Erythroblast (primary cell): ENCODE measurements at places on chromosomes 4 and X.
A peak's percentile ranks its signal among the peaks of the same experiment; 100 is the strongest.

DNA sequence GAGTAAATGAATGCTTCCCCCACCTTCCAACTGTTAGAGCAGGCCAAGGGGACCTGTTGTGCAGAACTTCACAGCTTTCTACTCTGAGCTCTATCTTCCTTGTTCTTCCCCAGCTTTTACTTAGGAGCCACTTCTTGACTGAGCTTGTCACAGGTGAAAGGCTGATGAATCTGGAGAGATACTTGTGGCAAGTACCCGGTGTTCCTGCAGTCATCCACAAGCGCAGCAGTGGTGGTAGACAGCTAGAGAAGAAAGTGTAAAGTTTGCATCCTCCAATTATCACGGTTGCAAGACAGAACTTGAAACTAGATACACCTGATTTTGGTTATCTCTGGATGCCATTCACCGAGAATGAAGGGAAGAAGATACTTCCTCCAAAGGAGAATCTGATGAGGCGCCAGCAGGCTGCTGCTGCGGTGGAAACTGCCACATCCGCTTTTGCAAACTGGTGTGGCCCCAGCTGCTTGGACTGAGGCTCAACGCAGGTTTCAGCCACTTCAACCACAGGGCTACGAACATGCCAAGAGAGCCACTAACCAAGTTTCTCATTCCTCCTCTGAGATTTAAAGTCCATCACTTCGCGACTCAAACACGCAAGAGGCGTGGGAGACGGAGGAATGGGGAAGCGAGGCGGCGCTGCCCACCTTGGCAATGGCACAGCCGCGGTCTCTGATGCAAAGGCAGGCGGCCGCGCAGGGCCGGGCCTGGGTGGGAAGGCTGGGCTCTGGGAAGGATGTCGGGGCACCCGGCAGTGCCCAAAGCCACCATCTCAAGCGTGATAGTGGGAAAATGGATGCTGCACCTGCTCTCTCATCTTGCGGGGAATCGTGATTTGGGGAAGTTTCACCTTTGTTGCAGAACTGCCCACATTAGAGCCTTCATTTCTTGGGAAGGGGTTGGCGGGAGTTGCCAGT is 1.3 kb upstream of the FHIP1A start:
- DNase-seq: no peak

DNA sequence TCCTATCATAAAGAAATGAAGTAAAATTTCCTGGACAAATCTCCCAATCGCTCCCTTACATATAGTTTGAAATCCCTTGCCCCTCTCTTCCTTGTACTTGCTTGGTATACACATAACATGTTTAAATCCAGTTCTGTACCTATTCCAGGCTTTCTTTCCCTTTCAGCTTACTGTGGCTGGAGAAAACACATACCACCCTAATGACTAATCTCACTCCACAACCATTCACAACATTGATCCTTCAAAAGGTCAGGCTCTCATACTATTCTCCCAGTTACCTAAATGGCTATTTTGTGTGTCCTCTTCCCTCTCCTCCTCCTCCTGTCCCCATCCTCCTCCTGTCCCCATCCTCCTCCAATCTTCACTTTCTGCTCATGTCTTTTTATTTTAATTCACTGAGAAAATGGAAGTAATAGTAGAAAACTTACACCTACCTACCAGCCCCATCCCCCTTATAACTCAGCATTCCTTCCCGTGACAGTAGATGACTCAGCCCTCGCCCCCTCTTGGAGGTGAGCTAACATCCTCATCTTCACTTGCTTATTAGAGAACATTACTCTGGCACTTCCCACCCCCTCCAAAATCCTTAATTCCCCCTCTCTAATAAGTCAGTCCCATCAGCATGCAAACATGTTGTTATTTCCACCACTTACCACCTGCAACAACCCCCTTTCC is 77.5 kb downstream of the IL15 start:
- no peak for DNase-seq

GRCh38 chr4:184246426-184246825 is 28.8 kb upstream of the ENPP6 start:
- no peak for DNase-seq

DNA sequence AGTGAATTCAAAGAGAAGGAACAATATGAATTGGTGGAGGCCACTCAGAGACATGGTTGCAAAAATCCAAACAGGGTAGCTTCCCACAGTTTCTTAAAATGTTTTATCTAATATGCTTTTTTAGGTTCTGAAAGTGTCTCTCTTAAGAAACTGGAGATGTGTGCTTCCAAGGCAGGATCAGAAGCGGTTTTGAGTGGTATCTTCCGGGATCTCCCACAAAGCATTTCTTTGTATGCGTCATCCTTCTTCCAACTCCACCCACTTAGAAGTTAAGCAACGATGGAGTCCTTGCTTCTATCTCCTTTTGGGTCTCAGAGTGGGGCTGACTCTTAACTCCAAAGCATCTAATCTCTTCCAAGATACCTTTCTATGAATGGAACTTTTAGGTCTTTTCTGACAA is 196.7 kb downstream of the MID1 start:
- DNase-seq: no peak

DNA sequence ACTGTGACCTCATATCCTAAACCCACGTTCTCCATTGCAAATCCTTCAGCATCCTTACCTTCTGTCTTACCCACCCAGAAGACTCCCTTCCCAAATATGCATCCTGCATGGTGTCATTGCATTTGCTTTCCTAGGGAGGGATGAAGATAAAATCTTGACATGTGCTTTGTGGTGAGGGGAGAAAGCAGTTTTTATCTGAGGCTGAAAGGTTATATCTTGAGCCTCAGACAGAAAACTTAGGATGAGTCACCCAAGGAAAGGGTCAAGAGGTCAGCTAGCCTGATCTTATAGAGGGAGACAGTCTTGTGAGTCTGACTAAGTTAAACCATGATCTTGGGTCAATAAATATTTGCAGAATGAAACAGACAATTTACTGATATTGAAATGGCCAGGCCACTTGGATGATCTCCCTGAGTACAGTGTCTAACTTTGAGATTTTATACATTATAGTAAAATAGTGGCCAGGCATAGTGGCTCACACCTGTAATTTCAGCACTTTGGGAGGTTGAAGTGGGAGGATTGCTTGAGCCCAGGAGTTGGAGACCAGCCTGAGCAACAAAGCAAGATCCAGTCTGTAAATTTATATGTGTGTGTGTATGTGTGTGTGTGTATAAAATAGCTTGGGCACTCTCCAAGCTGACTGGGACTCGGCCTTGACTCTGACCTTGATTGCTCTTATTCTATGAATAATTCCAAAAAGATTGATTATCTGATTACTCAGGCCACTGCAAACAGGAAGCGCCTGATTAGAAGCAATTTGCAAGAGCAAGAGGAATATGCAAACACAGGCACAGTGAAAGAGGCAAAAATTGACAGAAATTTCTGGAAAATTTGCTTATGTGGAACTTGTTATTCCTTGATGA is 15.4 kb upstream of the FAM9C start:
- no peak for DNase-seq

GRCh38 chr4:73575660-73576059 is 44.6 kb downstream of the RASSF6 start:
- DNase-seq: no peak

GRCh38 chr4:151358266-151358665 is 32.9 kb upstream of the SH3D19 start:
- no peak for DNase-seq

DNA sequence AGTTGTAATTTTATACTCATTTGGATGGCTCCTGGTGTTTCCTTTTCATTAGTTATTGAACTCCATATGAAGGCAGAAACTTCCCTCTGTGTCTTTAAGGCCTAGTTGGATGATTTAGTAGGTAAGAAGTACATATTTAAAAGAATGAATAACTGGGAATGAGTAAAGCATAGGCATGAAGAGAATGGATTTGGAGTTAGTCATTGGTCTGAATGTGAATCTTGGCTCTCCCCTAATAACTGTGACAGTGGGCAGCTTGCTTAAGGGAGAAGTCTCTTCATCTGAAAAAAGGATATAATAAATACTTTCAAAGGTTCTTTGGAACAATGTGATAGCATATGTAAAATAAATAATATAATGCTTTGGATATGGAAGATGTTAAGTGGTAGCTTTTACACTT is 13.2 kb downstream of the SNX25 start:
- no peak for DNase-seq

DNA sequence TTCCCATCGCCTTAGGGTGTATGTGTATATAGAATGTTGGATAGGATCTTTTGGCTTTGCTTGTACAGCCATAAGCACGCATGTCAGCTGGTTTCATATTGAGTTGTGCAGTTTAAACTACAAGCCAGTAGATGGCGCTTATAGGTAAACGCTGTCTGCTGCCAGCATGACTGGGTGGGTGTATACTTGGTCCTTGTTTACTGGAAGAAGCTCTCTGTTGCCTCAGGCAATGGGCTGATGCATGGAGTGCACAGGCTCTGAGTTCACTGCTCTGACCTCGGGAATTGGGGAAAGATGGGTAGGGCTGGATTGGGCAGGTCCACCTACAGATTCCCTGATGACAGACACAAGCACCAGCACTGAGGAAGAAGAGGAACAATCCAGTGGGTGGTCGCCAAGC is 831.5 kb downstream of the STIM2 start:
- peak; percentile 44 for DNase-seq

DNA sequence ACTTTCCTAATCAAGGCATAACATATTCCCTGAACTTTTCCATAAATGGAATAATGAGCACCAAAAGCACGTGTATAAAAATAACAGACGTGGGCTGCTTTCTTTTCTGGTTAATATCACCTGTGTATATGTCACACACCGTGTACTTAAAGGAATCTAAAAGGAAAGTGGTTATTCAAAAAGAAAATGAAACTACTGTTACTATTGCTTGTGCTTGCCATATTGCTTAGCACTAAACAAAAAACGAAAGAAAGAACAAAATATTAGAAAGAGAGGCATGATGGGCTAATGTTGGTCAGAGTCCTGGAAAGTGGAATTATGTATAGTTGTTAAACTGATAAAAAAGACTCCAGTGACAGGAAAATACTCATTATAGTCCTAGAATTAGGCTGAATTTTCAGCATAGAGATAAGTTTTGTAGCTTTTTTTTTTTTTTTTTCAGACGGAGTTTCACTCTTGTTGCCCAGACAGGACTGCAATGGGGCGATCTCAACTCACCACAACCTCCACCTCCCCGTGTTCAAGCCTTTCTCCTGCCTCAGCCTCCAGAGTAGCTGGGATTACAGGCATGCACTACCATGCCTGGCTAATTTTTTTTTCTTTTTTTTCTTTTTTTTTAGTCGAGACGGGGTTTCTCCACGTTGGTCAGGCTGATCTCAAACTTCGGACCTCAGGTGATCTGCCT is 123.2 kb downstream of the PABPC4L start:
- no peak for DNase-seq

DNA sequence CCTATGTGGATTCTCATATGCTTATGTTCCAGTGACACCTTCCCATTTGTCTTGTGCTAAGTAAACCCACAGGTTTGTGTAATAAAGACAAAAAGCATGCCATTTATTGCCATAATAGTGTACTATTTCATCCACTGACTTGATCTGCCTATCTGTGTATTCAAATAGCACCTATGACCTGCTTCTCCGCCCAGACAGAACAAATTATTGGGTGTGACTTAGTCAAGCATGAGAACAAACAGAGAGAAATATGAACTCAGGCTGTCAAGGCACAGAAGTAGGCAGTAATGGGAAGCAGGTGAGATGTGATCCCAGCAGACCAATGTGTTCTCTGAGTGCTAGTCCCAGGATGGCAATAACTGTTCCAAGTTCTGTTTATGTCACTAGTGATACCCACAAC is 25.4 kb downstream of the ELOVL6 start:
- no peak for DNase-seq

GRCh38 chr4:36330796-36331195 is 49.4 kb downstream of the DTHD1 start:
- DNase-seq: no peak

- no peak for DNase-seq
These were observed 1886.4 kb upstream of the TENM3 start for GRCh38 chr4:180356766-180357165.

GRCh38 chr4:8002525-8003309 is 63.1 kb upstream of the AFAP1 start:
- no peak for DNase-seq

DNA sequence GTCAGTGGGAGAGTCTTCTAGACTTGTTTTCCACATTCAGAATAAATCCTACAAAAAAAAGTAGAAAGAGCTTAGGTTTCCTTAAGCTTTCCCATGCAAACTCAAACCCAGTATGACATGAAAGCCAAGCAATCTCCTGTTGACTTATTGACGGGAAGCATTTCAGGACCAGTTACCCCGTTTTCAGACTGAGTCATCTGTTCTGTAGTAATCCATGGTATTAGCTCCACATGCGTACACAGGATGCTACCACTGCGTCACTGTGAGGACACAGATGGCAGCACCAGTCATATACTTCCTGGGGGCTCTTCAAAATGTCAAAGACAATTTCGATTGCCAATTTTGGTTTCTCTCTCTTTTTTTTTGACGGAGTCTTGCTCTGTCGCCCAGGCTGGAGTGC is 224.9 kb upstream of the MAD2L1 start:
- DNase-seq: no peak

GRCh38 chr4:140091305-140091704 is 62.7 kb downstream of the MAML3 start:
- no peak for DNase-seq

DNA sequence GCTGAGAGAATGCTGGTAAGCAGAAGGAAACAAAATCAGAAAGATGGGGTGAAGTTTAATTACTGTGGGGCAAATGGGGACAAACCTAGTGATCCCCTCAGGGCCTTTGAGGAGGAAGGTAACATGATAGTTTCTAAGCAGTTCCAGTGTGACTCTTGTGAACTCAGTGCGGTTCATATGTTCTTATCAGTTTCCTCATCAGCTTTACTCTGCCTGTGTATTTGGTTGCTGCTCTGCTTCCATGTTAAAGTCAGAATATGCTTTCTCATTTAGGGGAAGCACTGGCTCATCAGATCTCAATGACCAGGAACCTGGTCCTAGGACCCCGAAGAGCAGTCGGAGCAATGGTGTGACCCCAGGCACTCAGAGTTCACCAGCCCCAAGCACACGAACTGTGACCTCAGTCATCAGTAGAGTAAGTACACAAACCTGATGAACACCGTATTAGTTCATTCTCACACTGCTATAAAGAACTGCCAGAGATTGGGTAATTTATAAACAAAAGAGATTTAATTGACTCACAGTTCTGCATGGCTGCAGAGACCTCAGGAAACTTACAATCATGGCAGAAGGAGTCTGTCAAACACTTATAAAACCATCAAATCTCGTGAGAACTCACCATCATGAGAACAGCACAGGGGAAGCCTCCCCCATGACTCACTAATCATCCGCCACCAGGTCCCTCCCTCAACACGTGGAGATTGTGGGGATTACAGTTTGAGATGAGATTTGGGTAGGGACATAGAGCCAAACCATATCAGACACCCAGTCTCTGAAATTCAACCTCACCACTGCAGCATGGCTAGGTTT is 83.0 kb downstream of the SYTL5 start:
- DNase-seq: no peak

GRCh38 chrX:155148724-155149537 is 67.3 kb upstream of the VBP1 start:
- DNase-seq: peak; percentile 49

DNA sequence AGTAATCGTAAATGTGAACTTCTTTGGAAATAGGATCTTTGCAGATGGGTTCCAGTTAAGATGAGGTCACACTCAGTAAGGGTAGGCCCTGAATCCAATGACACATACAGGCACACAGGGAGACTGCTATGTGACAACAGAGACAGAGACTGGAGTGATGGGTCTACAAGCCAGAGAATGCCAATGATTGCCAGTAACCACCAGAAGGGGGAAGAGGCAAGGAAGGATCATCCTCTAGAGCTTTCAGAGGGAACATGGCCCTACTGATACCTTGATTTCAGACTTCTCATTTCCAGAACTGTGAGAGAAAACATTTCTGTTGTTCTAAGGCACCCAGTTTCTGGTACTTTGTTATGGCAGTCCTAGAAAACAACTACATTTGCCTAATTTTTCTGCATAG is 73.1 kb upstream of the CCDC160 start:
- no peak for DNase-seq

- no peak for DNase-seq
These were observed 61.3 kb downstream of the HS3ST1 start for GRCh38 chr4:11367371-11367770.
